ENCODE measurements at places on chromosomes 11 and 22.
A peak's percentile ranks its signal among the peaks of the same experiment; 100 is the strongest.

DNA sequence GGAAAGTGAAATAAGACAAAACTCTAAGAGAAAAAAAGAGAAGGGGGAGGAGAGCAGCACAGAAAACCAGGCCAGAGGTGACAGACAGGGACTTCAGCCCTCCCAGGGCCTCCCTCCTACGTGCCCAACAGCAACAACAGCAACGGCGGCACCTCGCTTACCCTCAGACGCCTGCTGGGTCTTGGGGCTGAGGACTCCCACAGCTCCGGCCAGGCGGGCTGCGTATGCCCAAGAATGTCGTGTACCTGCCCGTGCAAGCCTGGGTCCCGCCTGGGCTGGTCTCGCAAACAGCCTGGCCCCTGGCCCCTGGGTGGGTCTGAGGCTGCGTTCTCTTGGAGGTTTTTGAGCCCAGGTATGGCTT is 30.5 kb downstream of the ARAP1 start:
- peak; percentile 27 for DNase-seq

DNA sequence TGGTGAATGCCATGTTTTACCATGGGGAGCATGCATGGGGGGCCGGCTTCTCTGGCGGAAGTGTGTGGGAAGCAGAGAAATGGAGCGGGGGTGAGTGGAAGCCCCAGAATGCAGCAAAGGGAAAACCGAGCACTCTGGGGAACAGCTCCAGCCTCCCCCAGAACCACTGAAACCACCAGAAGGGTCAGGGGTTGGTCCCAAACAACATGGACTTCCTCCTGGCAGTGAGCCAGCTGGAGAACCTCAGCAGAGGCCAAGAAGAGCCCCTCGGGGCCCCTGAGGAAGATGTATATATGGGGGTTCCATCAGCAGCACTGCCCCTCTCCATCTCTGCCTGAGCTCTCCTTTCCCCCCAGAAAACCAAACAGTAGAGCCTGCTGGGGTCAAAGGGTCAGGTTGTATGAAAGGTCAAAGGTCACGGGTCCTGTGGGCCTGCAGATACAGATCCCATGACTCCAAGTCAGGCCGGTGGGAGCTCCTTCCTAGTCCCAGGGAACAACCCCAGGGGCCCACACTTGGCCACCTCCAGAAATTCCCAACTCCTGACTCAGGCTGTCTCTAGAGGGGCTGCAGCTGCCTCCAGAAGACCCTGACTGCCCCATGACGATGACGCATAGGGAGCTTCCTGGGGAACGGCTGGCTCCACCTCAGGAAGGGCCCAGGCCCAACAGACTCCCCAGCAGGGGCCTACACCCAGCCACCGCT is 48.5 kb upstream of the TIMP3 start:
- DNase-seq: no peak

GRCh38 chr11:44112091-44112821 is 16.8 kb downstream of the EXT2 start:
- no peak for DNase-seq

DNA sequence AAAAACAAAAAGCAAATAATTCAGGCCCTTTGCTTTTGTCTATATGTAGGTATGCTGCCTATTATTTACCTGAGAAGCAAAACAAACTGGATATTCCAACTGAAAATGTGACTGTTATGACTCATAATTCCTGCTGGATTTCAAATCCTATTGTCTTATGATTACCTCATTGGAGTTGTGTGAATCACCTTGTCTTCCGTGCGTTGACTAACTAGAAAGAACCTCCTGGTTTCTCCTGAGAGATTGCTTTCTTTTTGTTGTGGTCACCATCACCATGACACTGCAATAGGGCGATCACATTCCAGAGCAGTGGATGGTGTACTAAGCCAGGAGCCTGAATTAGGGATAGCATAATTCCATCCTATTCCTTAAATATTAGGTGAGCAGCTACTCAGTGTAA is 23.0 kb upstream of the EXPH5 start:
- DNase-seq: no peak

GRCh38 chr22:44661659-44662569 is 40.1 kb upstream of the PRR5 start:
- DNase-seq: no peak

DNA sequence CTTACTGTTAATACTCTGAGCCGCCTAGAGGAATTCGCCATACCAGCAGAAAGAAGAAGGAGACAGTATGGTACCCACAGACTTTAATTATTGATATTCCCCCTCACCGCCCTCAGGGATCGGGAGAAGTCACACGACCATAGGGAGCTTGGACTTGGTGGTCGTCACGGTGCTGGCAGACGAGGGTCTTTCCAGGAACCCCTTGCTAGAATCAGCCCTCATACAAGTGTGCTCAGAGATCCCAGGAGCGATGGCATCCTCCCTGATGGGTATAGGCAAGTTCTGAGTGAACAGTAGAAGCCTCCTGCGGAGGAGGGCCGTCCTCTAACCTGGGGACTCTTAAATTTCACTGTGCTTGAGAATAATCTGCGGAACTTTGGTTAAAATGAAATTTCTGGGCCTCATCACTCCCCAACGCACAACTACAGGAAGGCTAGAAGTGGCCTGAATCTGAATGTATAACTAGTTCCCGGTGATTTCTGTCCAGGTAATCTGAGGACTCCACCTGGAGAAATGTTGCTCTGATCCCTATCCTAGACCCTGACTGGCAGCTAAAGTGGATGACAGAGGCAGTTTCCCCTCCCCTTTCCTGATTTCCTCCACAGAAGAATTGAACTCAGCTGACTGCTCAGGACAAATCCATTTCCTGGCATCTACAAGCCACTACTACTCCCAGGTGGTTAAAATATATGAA is 4.5 kb downstream of the VSIG2 start:
- no peak for DNase-seq

- no peak for DNase-seq
Observed at GRCh38 chr11:123179586-123179985, 15.5 kb downstream of the CLMP start.

DNA sequence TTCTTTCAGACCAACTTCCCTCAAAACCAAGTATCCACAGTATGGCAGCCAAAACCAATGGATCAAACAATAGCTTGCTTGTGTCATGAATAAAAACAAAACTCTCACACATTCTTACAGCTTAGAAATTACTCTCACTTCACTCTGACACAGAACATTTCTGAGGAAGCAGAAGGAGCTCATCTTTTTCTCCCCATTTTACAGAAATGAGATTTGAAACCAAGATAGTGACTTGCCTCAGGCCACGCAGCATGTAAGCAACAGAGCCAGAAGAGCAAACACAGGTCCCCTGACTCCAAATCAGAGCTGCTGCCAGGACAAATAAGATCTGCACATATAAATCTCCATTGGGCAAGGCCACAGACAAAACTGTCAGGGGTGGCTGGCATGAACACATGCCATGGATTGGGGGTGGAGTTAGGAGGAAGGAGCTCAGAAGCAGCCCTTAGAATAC is 64.8 kb downstream of the RAB30 start:
- DNase-seq: no peak

DNA sequence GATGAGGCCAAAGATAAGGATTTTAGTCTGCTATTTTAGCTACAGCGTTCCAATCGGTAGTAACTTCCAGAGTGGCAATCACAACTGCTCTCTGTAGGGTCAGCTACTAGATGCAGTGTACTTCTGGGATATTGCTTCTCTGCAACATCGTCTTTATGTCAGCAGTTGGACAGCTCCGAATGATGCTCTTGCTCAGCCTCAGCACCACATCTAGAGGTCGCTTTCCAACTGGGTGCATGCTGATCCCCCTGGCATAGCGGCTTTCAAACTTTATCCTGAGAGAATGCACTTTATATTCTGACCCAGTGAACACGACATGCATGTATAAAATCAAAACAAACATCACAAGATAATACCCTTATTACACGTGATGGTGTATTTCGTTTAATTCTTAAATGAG is 219.6 kb downstream of the C11orf87 start:
- no peak for DNase-seq

DNA sequence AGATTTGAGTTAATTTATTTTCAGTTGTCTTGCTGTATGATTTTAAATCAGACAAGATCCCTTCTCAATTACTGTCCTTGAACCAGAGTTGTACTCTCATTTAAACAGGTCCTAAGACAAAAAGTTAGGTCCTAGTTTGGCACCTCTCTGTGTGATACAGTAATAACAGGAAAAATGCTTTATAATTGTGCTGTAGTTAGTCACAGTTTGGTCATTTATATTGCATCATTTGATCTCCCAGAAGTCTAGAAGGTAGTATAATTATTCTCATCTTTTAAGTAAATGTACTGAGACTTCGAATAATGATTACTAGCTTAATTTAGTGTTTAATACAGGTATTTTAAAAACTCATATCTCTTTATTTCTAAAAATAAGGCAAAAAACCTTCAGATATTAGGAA is 18.1 kb upstream of the LUZP2 start:
- no peak for DNase-seq

GRCh38 chr22:45709060-45709739 is 37.6 kb downstream of the ATXN10 start:
- no peak for DNase-seq

GRCh38 chr22:27801202-27801615 is 347 bp downstream of the MN1 start:
- peak; percentile 32 for DNase-seq

DNA sequence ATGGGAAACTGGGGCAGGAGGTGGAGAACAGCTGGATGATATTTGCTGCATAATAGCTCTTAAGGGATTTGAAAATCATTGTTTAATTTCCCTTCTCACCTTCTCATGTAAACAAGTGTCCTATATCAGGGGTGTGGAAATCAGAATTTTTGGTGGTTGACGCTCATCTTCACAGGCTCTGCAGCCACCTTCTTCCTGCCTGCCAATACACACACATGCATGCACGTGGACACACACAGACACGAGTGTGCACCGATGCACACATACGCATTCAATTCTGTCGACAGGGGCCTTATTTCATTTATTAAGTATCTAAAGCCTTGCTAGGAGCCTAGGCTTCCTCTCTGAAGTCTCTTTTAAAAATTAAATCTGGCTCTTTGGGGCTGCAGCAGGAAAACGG is 349.4 kb upstream of the NCAM1 start:
- DNase-seq: no peak

GRCh38 chr22:33717694-33718396 is 202.4 kb downstream of the LARGE1 start:
- DNase-seq: no peak

DNA sequence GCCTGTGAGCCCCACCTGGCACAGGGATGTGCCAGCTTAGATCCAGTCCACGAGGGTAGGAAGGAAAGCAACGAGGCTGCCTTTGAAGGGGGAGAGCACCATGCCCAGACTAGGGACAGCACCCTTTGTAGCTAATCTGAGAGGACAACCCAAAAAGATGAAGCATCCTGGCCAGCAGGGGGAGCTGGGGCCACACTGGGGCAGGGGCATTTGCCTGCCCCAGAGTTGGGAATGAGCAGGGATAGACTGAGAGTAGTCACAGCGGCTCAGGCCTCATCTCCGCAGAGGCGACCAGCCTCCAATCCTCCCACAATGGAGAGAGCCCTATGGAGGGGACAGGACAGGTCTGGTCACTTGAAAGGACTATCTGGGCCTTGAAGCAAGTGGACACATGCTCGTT is 16.4 kb downstream of the LMO1 start:
- no peak for DNase-seq

DNA sequence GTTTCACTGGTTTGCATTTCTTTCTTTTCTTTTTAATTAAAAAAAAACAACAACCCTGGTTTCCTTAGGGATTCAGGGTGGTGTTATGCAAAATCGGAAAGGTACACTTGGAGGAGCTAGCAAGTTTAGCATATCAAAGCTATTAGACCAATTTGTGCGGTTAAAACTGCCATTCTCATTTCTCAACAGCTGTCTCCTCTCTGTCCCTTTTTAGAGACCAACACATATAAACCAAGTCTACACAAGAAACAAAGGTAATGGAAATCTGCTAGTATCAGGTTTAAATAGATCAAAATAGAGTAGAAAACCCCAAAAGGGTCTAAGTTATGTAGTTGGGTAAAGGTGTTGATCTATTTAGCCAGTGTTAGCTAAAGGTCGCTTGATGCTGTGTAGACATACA is 1.7 kb upstream of the SESN3 start:
- no peak for DNase-seq

DNA sequence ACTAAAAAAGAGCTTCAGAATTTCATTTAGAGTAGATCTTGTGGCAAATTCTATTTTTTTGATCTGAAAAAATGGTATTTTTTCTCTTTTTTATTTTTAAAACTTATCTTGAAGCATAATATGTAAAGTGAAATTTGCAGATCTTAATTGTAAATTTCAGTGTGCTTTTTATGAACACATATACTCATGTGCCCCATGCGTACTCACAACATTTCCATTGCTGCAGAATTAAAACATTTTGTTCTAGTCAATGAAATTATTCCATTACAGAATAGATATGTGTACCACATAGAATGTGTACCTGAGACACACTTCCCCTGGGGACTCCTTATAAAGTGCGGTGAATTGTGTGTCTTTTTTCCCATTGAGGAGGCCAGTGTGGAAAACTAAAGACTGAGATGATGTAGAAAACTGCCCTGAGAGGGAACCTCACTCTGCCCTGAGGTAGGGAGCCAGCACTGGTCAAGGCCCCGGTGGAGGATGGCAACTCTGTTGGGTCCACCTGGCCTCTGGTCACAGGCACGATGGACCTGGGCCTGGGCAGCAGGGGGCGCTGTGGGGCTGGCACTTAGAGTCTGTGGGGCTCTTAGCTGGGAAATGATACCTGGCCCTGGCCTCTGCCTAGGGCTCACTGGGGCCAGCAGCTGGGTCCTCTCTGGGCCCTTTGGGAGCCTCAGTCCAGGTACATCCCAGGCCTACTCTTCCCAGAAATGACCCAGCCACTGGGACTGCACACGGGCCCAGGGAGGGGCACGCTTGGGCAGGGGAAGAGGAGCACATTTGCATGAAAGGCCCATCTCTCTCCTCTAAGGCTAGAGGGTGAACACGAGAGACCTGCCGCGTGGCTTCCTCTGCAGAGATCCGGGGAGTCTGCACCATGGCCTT is 77.9 kb upstream of the TOP3B start:
- peak; percentile 47 for DNase-seq

- DNase-seq: no peak
Observed at GRCh38 chr22:29105468-29105867, 32.6 kb downstream of the KREMEN1 start.

GRCh38 chr11:9962722-9963121 is 298.8 kb downstream of the SWAP70 start:
- no peak for DNase-seq

DNA sequence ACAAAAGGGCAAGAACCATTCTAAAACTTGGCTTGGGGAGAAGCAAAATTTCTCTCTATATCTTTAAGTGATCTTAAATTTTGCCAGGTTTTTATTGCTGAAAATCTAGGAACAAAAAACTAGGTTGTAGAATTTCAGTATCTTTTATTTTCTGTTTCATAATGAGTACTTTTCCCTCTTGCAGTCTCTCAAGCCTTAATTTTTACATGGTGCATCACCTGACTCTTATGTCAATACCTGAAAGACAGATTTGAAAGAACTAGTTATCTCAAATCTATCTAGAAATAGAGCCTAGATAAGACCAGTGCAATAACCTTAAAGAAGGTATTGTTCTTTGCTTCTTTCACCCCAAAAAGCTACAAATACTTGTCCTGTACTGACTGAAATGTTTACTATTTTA is 122.1 kb downstream of the TRIM44 start:
- no peak for DNase-seq

DNA sequence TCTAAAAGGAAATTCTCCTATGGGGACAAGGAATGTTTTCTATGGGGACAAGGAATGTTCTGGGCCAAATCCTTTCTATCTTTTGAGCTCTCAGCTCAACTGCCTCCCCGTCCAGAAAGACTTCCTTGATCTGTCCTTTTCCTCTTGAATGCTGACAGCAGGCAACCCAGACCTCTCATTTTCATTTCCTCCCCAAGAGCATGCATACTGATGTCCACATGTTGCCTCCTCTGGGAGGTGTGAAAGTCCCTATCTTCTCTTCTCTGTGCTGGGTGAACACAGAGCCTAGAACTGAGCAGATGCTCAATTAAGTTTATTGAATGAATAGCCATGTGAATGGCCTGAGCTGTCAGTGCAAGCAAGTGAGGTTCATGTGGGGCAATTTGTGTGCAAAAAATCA is 331.9 kb upstream of the NARS2 start:
- DNase-seq: no peak
